ENCODE measurements at places on chromosomes 3 and 15.
A peak's percentile ranks its signal among the peaks of the same experiment; 100 is the strongest.

DNA sequence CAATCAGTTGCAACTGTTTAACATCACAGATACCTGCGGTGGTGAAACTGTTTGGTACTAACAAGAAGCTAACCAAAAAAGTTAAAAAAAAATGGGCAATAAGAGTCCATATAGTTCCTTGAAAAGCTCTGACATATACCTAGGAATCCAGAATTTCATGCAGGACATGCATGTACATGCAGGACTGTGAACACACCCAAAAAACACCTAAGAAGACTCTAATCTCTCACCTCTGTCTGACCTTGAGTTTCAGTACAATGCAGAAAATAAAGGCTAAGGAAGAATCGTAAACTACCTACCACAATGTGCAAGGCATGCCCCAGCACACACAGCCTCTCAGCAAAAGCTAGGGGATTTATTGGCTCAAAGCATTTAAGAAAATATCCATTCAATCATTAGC lies 110.7 kb upstream of the GOLGA8J start:
- no peak for DNase-seq

- no peak for DNase-seq
These were observed 360.5 kb downstream of the EPHA3 start for GRCh38 chr3:89467898-89468363.

GRCh38 chr3:108125550-108126071 lies 34.8 kb upstream of the CD47 start:
- DNase-seq, result peak; percentile 73

GRCh38 chr3:54045061-54045815 lies 77.1 kb upstream of the CACNA2D3 start:
- DNase-seq, result no peak

GRCh38 chr15:80436511-80437307 lies 32.5 kb downstream of the ARNT2 start:
- DNase-seq, result no peak

GRCh38 chr3:126773783-126774182 lies 69.7 kb downstream of the CHCHD6 start:
- no peak for DNase-seq

DNA sequence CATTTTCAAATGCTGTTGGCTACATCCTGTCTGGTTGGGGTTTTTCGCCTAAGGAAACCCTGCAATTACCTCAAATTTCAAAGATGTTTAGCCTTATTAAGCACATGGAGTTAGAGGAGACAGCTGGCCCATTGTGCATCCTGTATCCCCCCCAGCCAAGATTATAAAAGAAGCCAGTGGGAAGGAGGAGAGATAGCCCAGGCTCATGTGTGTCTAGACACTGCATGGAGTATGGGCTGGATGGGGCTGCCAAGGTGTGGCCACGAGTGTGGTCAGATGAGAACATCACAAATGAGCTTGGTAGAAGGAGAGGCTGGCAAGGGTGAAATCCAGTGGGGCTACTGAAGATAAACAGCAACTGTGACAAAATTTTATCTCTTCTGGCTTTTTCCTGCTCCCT lies 270.0 kb upstream of the TBC1D5 start:
- DNase-seq, result no peak

GRCh38 chr15:60544581-60545264 lies 65.8 kb upstream of the ICE2 start:
- DNase-seq, result no peak

DNA sequence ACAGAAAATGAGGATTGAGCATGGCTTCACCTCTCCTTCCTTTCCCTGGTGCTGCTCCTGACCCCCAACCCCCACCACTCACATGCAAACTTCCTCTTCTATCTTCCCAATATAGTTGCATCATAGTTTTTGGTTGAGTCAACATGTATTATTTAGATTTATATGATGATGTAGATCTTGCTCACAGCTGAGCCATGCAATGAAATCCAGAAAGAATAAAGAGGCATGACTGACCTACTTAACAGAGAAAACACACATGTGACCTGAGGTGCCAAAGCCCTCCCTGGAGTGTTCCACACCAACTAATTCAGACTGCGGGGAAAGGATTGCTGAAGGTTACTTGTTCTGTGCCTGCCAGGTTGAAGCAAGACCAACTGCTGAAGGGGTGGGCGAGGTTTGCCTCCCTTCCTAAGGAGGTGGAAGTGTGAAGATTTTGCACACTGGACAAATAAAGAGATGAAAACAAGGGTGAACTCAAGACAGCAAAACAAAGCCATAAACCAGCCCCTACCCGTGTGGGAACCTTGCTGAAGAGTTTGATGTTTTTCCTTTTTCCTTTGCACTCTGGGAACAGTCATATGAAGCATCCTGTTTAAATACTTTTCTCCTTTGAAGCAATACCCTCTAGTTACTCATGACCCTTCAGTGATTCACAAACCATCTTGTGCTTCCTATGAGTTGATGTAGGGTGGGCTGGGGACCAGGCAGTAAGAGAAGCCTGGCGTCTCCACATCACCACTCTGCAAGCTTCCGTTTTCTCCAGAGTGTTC lies 155.2 kb upstream of the UBE2E1 start:
- DNase-seq, result no peak

DNA sequence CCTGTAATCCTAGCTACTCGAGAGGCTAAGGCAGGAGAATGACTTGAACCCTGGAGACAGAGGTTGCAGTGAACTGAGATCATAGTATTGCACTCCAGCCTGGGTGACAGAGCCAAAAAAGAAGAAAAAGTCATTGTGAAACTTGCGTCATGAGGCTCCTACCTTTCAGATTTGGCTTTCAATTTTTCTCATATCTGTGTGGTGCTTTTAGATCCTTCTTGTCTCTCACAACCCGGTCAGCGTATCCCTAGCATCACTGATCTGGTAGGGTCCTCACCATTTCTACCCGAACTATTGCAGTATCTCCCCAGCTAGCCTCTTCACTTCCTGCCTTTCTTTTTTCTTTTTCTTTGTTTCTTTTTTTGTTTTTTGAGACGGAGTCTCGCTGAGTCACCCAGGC lies 21.6 kb upstream of the GCNT3 start:
- DNase-seq, result no peak

DNA sequence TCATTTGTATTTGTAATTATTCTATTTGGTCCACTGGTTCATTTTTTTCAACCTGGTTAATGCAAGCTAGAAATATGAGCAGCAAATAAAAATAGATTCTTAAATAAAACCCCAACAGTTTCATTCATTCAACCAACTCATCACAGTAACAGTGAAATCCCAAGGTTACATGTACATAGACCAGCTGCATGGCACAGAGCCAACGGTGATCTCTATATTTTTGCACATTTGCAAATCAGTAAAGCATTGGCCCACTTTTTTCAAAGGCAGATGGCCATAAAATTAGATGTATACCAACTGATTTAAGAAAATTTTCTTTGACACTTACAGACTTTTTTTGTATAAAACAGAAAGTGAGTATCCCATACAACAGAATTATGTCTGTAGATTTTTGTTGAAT lies 49.3 kb downstream of the STRIT1 start:
- DNase-seq, result no peak

- DNase-seq, result no peak
These were observed 50.7 kb downstream of the TFG start for GRCh38 chr3:100759950-100760349.

- DNase-seq, result no peak
These were observed 49.1 kb downstream of the PCOLCE2 start for GRCh38 chr3:142839831-142840230.

- DNase-seq, result no peak
These were observed 69.6 kb downstream of the ASB7 start for GRCh38 chr15:100671858-100672543.

- no peak for DNase-seq
These were observed 347.8 kb upstream of the LMCD1 start for GRCh38 chr3:8153800-8154199.

DNA sequence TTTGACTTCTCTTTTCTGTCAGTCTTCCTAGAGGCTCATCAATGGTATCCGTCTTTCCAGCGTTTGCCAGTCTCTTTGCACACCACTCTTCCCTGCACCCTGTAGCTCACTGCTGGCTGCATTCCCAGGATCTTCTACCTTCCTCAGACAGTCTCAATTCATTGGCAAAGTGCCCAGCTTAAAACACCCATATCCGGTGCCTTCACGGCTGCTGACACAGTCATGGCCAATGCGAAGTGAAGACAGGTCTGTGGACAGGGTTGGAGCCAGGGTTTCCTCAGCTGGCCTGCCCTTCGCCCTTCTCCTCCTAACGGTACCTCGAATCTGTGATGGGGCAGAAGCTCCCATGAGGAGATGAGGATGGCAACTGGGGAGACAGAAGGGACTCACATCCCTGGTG lies 36.1 kb downstream of the PTH1R start:
- no peak for DNase-seq

- no peak for DNase-seq
These were observed 4.9 kb downstream of the MAN2A2 start for GRCh38 chr15:90907838-90908507.

GRCh38 chr3:17195192-17195611 lies 310.4 kb downstream of the PLCL2 start:
- peak; percentile 29 for DNase-seq

DNA sequence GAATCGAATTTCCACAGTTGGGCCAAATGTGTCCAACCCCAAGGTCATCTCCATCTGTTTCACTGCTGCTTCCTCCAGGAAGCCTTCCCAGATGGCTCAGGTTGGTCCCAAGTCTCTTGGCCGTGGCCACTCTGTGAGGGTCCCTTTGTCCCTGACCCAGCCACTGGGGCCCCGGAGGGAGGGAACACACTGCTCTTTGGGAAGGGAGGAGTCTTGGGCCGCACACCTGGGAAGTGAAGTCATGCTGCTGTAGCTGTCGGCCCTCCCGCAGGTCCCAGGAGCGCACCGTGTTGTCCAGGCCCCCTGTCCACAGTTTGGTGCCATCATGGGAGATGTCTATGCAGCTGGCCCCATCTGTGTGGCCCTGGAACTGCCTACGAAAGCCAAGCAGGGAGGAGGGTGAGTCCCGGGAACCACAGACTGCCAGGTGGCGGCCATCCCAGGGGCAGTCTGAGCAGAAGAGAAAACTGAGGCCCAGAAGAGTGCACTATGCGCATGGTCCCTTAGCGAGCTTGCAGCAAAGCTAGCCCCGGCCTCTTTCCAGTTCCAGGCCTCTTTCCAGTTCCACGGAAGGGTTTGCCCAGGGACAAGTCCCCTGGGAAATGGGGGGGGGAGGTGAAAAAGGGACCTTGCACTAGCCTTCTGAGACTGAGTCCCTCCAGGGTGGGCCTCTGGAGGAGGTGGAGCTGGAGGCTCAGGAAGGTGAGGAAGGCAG lies 44.6 kb downstream of the TLE3 start:
- DNase-seq, result no peak

GRCh38 chr3:51332156-51332555 lies 52.9 kb upstream of the MANF start:
- no peak for DNase-seq

- no peak for DNase-seq
These were observed 3.0 kb downstream of the MEIS2 start for GRCh38 chr15:37097144-37097919.

GRCh38 chr15:63491116-63491827 lies 13.1 kb upstream of the USP3 start:
- peak; percentile 42 for DNase-seq
